ENCODE measurements at places on chromosomes 3 and 15.
A peak's percentile ranks its signal among the peaks of the same experiment; 100 is the strongest.

DNA sequence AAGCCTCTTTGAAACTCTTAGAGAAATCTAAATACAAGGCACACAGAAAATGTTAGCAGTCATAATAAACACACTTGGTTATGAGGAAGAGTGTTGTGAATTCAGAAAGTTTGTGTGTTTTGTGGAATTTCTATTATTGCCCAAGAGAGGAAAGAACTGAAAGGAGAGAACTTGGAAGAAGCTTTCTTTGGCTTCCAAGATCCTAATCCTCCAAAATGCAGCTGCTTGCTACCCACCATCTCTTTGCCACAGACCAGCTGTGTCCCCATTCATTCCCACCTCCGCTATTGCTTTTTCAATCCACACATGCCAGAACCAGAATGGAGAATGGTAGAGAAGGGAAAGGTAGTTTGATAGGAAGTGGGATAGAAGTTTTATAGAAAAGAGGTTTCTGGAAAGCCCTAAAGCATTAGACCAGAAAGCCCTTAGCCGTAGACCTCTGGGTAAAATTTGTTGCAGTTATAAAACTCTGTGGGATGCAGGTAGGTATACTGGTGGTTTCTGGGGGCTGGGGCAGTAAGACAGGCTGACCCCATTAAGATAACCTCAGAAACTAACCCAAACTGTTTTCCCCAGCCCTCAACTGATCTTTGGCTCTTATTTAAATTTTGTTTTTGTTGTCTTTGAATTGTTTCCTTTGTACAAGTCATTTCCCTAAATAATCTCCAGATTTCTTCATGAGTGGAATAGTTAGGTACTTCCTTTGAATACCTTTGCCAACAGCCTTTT is 108.5 kb downstream of the FILIP1L start:
- DNase-seq: no peak

DNA sequence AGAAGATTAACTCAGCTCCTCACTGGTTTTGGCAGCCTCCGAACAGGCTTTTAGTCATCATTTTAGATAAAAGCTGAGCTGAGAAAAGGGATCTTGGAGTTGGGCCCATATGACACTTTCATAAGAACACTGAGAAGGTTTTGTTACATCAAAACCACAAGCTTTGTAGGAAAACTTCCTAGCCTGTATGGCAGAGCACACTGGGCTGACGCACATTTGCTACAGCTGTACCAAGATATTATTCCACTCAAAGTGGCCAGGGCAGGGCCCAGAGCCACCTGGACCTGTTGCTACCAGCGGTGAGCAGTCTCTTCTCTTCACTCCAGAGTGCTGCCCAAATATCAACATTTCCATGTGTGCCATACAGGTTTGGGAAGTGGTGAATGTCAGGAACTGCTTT is 160.5 kb upstream of the CCDC54 start:
- no peak for DNase-seq

- DNase-seq: no peak
Measured at GRCh38 chr3:48826451-48826850, 21.2 kb downstream of the PRKAR2A start.

DNA sequence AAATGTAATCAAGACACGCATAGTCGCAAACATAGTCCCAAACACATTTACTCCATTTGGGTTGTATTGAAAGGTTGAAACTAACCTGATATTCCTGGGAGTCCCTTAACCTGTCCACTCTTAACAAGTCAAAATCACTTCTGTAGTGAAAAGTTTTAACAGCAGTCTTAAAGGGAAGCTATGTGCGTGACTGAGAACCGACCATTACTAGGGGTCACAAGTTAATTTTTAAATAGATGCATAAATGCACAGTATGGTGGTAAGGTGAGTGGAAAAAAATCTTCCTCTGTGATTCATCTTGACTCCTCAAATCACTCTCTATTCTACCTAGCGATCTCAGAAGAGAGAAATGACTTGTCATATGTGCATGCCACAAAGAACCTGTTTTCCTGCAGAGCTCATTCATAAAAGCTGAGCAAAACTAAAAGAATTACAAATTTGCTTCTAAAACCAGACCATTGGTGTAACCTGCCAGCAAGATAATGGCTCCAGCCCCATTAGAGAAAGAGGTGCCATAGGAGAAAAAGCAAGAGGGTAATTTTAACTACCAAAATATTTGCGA is 4.8 kb downstream of the GPR15 start:
- DNase-seq: no peak

DNA sequence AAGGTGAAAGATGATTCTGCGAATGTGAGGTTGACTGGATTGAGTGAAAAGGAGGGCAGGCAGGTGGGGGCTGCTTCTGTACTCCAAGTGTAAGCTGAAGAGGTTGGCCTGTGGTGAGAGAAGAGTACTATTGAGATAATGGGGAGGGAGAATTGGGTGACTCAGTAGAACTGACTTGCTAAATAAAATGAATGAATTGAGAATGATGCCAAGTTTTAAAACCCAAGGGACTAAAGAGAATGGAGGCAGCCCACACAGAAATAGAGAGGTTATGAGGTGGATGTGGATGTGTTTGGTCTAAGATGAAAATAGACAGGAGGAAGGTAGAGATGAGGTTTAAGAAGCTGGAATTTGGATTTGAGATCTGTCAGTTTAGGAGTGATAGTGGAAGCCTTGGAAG is 5.9 kb downstream of the MME start:
- no peak for DNase-seq

DNA sequence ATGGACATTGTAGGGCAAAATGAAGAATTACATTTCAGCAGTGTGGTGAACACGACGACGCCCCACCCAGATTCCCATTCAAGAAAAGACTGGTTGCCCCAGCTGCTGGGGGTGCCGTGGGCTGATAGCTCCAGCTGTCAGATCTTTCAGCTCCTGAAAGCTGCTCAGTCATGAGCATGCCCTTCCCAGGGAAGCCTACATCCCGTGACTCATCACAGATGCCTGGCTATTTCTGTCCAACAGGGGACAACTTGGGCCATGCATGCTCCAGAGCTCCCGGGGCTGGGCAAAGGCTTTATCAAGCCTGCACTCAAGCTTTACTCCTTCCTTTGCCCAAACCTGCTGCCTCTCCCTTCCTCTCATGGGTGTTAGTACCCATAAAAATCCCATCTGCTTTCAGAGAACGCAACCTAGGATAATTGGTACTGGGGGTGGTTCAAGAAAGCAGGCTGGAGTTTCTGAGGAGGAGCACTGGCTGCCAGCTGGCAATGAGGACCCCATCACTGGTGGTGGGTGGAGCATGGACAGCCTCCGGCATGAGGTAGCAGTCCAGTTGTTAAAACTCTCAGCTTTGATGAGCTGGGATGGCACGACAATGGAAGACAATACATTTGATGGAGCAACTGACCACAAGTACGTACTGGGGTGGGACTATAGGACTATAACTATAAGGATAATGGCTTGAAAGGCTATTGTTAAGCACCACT is 16.4 kb upstream of the ST8SIA2 start:
- DNase-seq: peak; percentile 19

DNA sequence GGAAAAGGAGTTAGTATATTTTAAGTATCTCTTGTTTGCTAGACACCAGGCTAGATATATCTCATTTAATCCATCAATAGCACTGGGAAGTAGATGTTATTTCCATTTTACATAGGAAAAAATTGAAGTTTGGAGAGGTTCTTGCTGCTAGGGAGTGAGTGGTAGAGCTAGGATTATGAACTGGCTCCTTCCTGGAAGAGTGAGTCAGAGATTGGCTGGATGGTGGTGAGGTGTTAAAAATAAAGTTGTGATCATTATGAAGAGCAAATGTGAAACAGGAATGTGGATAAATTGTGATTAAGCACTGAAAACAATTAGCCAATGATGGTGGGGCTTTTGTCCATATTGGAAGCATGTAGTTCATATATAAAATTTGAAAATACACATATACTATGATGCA is 234.2 kb downstream of the WNT5A start:
- no peak for DNase-seq

GRCh38 chr15:65208647-65209046 is 2.6 kb downstream of the CILP start:
- DNase-seq: peak; percentile 55

DNA sequence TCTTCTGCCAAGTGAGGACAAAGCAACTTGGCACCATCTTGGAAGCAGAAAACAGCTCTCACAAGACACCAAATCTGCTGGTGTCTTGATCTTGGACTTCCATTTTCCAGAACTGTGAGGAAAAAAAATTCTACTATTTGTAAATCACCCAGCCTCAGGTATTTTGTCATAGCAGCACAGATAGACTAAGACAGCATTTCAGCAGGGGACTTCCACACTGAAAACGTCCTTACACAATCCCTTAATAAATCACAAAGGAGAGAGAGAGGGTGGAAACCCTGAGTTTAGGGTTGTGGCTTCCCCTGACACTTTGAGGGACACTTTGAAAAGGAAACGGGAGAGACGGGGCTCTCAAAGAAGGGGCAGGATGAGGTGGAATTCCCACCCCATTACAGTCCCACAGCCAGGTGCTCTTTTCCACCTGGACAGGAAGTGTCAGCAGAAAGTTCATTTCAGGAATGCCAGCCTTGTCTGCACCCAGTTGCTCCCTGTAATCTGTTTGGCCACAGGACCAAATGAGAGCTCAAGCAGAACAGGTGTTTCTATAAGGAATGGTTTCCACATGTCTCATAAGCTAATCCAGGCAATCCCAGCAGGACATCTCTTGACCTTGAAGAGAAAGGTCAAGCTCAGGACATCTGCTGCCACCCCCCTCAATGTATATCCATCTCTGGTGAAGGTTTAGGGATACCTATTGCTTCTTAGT is 51.3 kb downstream of the MYLK start:
- DNase-seq: peak; percentile 47

DNA sequence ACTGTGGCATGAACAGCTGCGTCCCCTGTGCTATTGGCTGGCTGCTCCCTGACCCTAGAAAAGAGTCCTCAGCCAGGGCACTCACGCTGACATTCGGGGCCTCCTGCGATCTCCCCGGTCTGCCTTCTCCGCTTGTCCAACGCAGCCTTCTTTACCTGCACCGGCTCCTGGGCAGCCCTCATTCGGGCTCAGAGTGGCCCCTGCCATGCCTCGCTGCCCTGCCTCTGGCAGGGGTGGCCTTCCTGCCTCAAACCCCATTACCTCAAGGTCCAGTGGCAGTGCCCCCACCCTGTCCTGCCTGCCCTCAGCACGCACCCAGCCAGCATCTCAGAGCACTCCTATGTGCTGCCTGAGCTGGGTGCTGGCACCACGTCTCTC is 86.5 kb downstream of the TBC1D2B start:
- DNase-seq: no peak

GRCh38 chr3:45911511-45912226 is 25.3 kb downstream of the CCR9 start:
- no peak for DNase-seq

DNA sequence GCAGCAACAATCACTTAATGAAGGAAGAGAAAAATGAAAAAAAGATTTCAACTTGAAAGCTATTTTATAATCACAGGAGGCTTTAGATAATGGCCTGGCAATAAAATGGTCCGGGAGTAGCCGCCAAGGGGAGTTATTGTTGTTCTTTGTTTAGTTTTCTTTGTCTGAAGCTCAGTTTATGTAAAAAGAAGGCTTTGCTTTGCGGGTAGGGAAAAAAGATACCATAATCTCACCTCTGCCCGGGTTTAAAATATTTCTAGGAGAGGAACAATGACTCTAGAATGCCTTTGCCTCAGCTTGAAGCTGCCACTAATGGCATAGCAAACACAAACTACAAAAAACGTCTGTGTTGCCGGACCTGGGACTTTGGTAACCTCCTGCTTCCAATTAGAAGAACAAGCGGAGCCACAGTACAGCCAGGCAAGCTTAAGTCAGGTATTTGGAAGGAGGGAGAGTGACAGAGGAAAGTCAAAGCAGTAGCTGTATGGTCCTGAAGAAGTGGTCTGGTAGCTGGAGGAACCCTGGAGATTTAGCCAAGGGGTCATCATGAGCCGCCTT is 764.5 kb downstream of the TUSC7 start:
- no peak for DNase-seq

DNA sequence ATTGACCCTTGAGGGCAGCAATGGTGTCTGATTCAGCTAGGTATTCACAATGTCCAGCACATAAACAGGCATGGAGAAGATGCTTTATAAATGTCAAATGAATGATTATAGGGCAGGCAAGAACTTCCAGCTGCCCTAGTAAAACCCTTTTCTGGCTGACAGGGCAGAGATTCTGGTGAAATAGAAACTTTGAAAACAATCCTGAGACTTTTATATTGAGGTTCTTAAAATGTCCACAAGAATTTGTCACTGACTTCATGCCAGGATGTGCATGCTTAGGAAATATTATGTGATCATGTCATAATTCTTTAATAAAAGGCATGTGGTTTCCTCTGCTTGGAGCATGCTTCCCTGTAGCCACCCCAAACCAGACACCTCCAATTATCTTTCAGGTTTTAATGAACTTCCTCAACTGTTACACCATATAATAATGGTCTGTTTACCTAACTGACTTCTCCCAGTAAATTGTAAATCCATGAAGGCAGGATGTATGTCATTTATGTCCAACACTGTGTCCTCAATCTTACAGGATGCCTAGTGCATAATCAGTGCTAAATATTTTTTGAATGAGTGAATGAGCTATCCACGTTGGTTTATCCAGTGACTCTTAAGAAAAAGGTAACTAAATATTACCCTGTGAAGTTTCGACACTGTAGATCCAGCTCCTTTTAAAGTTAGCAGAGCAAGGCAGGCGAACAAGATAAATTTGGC is 43.4 kb upstream of the CLRN1 start:
- no peak for DNase-seq

GRCh38 chr3:9102240-9102981 is 139.1 kb upstream of the RAD18 start:
- DNase-seq: no peak

GRCh38 chr3:77571971-77572715 is 532.2 kb downstream of the ROBO2 start:
- no peak for DNase-seq

- DNase-seq: no peak
Measured at GRCh38 chr3:71010726-71011455, 572.6 kb downstream of the FOXP1 start.

DNA sequence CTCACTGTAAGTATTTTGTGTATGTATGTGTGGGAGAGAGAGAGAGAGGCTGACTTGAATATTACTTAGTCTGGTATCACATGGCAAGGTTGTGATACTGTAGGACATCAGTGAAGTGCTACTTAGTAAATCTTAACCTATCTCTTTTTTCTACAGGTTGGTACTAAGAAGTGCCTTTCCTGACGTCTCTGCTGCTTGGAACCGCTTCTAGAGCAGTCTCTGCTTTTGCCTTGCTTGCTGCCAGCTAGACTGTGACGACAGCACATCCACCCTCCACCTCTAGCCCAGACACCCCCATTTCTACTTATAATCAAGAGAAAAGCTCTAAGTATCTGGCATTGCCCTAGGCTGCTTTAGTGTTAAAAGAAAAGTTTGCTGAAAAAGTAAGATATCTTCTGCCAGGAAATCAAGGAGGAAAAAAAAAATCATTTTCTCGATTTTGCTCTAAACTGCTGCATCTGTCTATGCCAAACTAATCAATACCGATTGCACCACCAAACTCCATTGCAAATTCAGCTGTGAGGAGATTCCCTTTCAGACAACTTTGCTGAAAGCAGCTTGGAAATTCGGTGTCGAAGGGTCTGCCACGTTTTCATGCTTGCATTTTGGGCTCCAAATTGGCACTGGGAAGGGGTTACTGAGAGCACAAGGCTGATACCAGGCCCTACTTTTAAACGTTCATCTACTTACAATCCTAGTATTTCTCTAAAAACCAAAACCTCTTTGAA is 30.7 kb downstream of the MBNL1 start:
- no peak for DNase-seq
